Breast epithelium (tissue), 4 donors: ENCODE measurements at places on chromosomes 5 and 9. TPM values are rescaled to one million over a fixed set of nuclear protein-coding genes. Genes with fewer than 3 reads are reported as not detected.

DNA sequence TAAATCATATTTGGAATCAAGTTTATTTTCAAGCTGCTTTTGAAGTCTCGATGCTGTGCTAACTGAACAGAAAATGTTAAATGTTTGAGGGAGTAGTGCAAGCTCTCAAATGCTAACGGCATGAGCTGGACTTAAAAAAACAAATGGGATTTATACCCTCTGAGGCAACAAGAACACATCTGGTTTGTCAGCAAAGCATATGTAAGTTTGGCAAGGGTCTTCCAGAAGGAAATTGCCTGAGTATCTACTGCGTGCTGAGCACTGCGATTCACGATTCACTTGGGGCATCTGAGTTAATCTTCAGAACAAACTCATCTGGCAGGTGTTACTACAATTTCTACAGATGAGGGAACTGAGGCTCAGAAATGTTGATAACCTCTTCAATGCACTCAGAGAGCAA is 98.4 kb upstream of the C9orf72 start:
- DNase-seq: no peak

GRCh38 chr5:119318256-119318894 is 37.4 kb upstream of the TNFAIP8 start:
- DNase-seq: no peak

DNA sequence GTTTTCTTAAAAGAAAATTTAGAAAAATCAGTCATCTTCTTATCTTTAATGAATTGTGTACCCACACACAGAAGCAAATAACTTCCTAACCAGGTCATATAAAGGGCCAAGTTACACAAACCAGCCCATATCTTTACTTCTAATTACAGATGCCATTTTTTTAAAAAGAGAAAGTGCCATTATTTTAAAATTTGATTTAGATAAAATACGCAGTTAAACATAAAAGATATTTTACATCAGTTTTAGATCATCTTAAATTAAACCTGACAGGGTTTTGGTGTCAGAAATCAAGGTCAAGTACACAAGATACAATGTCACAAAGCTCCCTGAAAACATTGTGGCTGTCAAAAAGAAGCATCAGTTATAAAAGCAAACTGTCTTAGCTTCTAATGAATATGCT is 129.4 kb downstream of the GNA14 start:
- DNase-seq: no peak

DNA sequence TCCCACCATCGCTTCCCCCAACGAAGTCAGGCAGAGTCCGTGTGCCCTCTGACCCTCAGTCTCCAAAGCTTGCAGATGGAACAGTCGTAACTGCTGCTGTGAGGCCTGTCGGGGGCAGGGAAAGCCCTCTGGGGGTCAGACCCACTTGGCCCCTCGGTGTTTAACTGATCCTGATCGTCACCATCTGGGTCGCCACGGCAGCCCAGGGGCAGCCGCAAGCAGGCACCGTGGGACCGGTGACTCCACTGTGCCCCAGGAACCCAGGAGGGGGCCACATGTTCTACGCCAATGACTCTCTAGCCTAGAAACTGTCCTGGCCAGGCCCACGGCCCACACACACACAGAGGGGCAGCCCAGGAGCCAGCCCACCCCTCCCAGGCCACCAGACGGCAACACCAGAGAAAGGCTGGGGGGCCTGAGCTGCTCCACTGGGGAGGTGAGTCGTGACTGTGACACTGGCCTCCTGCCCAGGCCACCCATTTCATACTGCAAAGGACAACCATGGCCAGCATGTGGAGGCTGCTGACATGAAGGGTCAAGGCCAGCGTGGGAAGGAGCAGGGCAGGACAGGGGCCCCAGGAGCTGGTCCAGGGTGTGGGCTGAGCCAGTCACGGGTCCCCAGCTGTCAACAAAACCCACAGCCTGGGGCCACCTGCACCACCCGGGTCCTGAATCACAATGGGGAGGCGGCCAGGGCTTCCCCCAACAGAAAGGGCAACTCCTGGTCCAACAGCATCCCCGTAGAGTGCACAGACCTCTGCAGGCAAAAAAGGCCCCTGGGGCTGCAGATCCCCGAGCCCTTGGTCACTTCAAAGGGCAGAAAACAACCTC is 20.8 kb downstream of the VAV2 start:
- no peak for DNase-seq

DNA sequence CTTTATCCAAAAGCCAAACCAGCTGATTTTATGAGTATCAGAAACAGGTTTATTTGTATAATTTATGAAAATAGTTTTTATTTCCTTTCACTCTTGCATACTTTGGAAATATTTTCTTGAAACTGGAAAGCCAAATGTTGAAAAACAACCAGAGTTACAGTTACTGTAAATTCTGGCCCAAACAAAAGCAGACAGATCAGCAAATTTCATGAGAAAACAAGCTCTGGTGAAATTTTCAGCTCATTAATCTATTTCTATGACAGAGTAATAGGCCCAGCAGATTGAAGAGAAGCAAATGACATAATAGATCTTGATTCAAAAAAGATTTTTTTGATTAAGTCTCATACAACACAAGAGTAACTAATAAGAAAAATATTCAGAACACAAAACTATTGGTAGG is 182.7 kb downstream of the ENC1 start:
- no peak for DNase-seq

Gene TMEM171
- total RNA-seq: not detected

DNA sequence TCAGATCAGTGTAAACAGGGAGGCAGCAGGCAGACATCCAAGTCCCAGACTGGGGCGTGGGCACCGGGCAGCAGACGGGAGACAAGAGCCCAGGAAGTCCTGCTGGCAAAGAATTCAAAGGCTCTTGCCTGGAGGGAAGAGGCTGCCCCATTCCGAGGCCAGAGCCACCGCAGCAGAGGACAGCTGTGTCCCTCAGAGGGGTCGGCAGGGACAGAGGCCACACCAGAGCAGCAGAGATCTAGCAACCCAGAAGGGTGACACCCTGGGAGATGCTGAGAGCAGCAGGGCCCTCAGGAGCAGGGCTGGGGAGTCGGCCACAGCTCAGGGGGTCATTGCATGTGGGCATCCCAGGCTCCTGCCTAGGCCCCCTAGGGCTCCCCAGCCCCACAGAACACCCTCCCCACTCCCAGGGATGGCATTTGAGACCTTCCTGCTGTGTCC is 29.1 kb downstream of the ADAMTS2 start:
- DNase-seq: no peak

DNA sequence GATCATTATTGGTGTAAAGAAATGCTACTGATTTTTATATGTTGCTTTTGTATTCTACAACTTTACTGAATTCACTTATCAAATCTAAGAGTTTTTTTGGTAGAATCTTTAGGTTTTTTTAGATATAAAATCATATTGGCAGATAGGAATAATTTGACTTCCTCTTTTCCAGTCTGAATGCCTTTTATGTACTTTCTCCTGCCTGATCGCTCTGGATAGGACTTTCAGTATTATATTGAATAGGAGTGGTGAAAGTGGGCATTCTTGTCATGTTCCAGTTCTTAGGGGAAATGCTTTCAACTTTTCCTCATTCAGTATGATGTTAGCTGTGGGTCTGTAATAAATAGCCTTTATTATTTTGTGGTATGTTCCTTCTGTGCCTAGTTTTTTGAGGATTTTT is 8.3 kb downstream of the AHRR start:
- DNase-seq: no peak

- no peak for DNase-seq
Measured at GRCh38 chr5:31385774-31386537, 145.9 kb downstream of the DROSHA start.

DNA sequence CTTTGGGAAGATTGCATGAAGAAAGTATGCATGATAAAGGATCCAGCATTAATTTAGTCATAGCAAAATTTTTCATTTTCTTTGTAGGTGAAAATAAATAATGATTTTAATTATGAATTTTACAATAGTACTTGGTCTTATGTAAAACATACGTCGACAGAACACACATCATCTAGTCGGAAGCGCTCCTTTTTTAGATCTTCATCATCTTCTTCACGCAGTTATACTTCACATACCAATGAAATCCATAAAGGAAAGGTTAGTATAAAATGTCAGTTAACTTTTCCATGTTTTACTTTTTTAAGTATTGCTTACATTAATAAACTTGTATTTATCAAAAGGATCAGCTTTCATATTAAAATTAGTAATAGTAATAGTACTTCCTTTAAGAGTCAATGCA is 35.8 kb downstream of the C7 start:
- DNase-seq: no peak

DNA sequence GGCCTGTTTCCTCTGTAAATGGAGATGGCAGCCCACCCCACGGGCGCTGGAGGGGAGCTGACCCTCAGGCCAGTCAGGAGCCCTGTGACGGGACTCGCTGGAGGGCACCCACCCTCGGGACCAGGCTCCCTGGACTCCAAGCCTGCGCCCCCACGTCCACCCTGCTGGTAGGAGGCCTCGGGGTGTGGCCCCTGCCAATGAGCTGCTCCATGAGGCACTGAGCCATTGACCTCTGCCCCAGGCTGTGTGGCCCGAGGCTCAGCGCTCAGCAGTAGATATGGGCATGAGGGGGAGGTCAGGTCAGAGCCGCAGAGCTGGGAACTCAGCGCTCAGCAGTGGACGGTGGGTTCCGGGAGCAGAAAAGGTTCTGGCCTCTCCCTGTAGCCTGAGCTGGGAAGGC is 52.3 kb upstream of the EGFL7 start:
- no peak for DNase-seq

DNA sequence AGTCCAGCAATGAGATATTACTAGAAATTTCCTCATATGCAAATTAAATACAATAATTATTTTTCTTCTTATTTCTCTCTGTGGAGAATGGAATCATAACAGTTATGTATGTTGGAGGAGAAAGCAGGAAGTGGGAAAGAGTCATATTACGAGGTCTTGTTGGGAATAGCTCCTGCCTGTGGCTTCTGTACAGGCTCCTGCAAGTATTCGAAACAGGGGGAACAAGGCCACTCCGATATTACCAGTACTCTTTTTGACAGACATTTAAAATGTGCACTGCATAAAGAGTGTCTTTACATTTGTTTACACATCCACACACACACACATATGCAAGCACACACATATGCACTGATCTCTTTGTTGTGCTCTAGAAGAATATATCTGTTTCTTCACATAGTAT is 812.0 kb upstream of the ZNF608 start:
- no peak for DNase-seq

Gene PDE8B
- 8.6 TPM for total RNA-seq
